CD4-positive, alpha-beta T cell treated with Interleukin-1 beta for 1 hour (primary cell): ENCODE measurements at places on chromosomes 6 and 20.

DNA sequence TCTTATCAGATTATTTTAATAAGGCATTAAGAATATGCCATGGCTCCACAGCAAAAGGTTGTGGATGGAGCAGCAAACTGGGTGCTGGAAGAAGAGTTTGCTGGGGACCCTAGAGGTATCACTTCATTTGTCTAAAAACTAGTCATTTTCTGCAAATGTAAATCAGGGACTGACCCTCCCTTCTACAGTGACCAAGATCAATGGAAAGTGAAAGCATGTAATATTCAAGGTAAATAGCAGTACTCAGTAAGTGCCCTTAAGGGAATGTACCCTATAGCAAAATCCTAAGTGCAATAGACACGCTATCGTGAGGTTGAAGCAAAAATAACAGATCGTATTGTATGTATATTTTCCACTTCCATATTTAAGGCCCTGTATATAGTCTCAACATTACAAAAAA, 38.7 kb downstream of the TRDN start:
- DNase-seq, result no peak

- no peak for DNase-seq
These were observed 83.4 kb upstream of the LY86 start for GRCh38 chr6:6505111-6505510.

DNA sequence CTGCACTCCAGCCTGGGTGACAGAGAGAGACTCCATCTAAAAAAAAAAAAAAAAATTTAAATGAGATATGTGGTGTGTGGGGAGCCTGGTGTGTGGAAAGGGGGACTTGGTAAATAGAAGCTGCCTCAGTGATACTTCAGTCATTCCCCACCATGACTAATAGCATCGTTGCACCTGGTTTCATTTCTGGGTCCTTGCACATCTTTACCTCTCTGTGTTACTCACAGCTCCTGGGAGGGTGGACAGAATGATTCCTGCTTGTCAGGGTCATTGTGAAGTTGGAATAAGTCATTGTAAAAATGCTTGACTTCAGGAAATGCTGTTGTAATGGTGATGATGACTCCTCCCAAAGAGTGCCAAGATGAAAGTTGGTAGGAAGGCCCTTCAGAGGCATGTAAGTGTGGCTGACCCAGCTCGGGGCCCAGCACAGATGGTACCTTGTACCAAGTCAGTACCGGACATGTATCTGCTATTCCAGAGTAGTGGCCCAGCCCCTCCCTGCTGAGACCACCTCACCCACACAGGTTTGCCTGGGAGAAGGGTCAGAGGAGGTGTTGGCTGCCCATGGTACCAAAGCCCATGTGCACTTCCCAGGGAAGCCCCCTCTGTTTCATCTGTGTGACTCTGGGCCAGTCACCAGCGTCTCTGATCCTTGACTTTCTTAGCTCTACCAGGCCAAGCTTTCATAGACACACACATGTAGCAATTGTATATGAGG, 48.4 kb downstream of the PLAGL2 start:
- DNase-seq, result no peak

GRCh38 chr6:150494241-150494640, 105.4 kb upstream of the PLEKHG1 start:
- DNase-seq, result no peak

DNA sequence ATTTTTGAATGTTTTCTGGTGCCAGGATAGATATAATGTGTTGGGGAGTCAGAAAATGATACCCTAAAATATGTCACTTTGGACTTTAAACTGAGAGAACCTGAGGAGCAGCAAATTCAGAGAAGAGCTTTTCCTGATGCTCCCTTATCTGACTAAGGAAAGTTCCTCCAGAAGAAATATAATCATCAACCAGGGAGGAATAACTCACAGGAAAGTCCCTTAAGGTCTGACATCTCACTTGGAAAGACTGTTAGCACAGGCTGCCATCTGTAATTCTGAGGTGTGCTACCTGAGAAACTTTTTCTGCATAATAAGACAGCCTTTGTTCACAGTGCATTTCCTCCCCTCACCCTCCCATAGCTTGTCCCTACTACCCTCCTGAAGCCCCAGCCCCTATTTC, 218.6 kb downstream of the SYNE1 start:
- DNase-seq, result no peak
